ENCODE measurements at places on chromosomes 11 and 22.

DNA sequence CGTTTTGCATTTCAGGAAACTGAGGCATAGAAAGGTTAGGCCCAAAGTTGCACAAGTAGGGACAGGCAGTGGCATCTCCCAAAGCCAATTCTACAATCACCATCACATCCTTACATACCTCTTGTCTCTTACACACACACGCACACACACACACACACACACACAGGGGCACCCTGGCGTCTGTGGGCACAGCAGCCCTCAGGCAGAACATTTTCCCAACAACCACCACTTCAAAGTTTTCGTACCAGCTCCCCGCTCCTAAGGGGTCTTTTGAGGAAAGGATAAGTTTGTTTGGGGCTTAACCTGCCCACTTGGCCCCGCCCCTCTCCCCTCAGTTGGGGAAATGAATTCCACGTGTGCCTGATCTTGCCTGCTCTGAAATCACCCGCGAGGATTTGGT is 14.7 kb upstream of the LRRC32 start:
- no peak for DNase-seq

GRCh38 chr22:41538583-41538982 is 5.7 kb downstream of the POLR3H start:
- no peak for DNase-seq

GRCh38 chr11:66112601-66113499 is 42.8 kb downstream of the PACS1 start:
- DNase-seq = peak; percentile 62

GRCh38 chr11:127058524-127058923 is 58.0 kb upstream of the KIRREL3 start:
- DNase-seq = no peak

GRCh38 chr11:35138943-35139721 is at the start of gene CD44:
CD44 (plus strand) TSS chr11:35139171; CDS start chr11:35139304, 133 bp downstream.
- peak; percentile 81 for DNase-seq

DNA sequence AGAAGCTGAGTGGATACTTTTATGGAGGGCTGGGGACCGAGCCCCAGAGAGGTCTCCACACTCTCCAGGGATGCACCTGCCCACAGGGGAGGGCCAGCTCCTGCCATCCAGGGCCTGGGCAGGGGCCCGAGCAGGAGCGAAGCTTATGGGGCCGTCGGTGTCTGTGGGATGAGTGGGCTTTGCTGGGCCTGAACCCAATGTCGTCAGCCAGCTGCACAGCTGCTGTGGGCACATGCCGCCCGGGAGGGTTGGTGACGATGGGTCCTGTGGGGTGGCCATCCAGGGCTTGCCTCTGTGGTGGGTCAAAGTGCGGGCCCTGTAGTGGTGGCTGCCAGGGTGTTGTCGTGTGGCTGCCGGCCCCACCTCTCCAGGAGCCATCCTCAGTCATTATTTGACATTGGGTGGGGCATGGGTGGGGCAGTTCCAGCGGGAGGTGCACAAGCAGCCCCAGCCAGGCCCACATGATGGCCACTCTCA is 447.1 kb downstream of the TBC1D22A start:
- DNase-seq = no peak

GRCh38 chr22:38080850-38081635 is 2.9 kb downstream of the SLC16A8 start:
- DNase-seq = no peak

- no peak for DNase-seq
Observed at GRCh38 chr11:33248416-33248971, 8.7 kb upstream of the HIPK3 start.

GRCh38 chr11:35619116-35619854 is 1.0 kb downstream of the FJX1 start:
- DNase-seq = peak; percentile 37

GRCh38 chr11:109745996-109746625 is 324.1 kb downstream of the C11orf87 start:
- no peak for DNase-seq

GRCh38 chr11:61976813-61977475 is 9.5 kb upstream of the FTH1 start:
- DNase-seq = no peak

GRCh38 chr22:19629720-19630419 is 84.4 kb upstream of the SEPTIN5 start:
- DNase-seq = peak; percentile 96

GRCh38 chr22:20779818-20780158 is 5.9 kb downstream of the SERPIND1 start:
- no peak for DNase-seq

- DNase-seq = peak; percentile 76
Observed at GRCh38 chr11:102733232-102733875, 8.6 kb upstream of the MMP8 start.

GRCh38 chr11:92227959-92228935 is 3.6 kb downstream of the FAT3 start:
- DNase-seq = no peak

- DNase-seq = peak; percentile 44
Observed at GRCh38 chr11:64916040-64916774, 802 bp downstream of the ATG2A start.

DNA sequence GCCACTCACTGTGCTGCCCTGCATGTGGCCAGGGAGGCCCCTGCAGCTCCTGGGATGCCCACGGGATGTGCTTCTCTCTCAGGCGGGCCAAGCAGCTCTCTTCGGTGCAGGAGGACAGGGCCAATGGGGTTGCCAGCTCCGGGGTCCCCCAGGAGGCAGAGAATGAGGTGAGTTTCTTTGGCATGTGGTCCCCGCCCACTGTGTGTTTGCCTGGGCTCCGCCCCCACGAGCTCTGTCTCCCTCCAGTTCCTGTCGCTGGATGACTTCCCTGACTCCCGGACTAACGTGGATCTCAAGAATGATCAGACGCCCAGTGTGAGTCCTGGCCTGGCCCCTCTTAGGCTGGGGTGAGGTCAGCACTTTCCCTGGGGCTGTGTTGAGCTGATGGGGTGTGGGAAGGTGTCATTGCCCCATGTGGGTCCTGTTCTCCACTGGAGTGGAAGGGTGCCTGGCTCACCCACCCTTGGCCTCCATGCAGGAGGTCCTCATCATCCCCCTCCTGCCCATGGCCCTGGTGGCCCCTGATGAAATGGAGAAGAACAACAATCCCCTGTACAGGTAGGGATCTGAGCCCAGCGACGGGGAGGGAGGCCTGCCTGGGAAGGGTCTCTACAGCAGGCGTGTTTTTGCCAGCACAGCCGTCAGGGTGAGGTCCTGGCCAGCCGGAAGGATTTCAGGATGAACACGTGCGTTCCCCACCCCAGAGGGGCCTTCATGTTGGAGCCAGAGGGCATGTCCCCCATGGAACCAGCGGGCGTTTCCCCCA is 7.7 kb downstream of the SCO2 start:
- DNase-seq = no peak

DNA sequence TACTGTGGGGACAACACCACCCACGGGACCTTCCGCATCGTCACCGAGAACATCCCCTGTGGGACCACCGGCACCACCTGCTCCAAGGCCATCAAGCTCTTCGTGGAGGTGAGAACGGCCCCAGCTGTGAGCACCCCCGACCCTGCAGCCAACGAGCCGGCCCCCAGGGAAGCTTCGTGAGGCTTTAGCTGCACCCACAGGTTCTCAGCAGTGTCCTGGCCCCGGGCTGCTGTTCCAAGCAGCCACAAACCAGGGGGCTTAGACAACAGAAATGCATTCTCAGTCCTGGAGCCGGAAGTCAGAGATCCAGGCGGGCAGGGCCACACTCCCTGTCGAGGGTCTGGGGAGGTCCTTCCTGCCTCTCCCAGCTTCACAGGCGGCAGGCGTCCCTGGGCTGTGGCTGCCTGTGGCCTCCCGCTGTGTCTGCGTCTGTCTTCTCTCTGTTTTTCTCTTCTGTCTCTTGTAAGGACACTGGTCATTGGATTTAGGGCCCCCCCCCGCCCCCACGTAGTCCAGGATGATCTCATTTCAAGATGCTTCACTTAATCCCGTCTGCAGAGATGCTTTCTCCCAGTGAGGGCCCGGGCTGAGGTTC is 12.5 kb downstream of the MUC5B start:
- DNase-seq = no peak

Data from urothelium cell line (cell line).